Forelimb muscle (tissue), 1 donor: ENCODE measurements at places on chromosomes 3 and 15. TPM values are rescaled to one million over a fixed set of nuclear protein-coding genes. Genes with fewer than 3 reads are reported as not detected.

CHRM5 gene
- polyA plus RNA-seq = not detected

- DNase-seq = no peak
These were observed 88.0 kb upstream of the IQSEC1 start for GRCh38 chr3:13161021-13161759.

- DNase-seq = no peak
These were observed 5.3 kb upstream of the BCL6 start for GRCh38 chr3:187750513-187751123.

CCR2 gene
- polyA plus RNA-seq = 0.89 TPM

- no peak for DNase-seq
These were observed 97.1 kb upstream of the ICE2 start for GRCh38 chr15:60576044-60576443.

- no peak for DNase-seq
These were observed at the start of gene MYD88 for GRCh38 chr3:38138349-38139190. TSS of gene MYD88 (plus strand) at chr3:38138661. CDS start at chr3:38138701, 40 bp downstream.

GRM2 gene
- polyA plus RNA-seq = 0.33 TPM

- no peak for DNase-seq
These were observed 146.1 kb upstream of the LINGO1 start for GRCh38 chr15:77778802-77779201.

DNA sequence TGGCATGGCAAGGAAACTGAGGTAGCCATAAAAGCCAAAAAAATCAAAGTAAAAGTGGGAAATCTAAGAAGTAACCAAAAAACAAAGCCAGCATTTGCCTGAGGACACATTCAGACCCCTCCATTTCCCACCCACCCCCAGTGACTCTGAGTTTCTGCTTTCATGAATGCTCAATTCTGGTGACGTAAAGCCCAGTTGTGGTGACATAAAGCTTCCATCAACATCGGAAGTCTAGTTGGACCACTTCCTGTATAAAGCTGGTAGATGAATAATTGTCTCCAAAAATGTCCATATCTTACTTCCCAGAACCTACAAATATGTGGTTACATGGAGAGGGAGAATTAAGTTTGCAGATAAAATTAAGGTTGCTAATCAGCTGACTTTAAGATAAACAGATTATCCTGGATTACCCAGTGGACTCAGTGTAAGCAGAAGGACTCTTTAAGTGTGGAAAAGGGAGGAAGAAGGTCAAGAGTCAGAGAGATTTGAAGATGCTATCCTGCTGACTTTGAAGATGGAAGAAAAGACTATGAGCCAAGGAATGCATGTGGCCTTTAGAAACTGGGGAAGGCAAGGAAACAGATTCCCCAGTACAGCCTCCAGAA lies 62.0 kb upstream of the ST3GAL6 start:
- no peak for DNase-seq

GRCh38 chr3:189808246-189809007 lies 177.2 kb downstream of the TP63 start:
- DNase-seq = no peak

DNA sequence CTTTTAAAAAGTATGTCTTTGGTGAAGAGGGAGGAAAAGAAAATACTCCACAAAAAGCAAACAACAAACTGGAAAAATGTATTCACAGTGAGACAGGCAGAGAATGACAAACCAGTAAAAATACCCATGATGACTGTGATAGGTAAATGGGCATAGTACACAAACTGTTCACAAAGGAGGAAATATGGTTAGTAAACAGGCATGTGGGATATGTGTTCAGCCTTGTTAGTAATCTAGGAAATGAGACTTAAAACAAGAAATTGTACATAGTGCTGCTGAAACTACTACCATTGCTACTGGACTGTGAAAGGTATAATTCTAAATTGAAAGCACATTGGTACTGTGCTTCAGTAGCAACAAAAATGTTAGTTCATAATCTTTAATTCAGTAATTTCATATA lies 50.1 kb downstream of the UBE2E2 start:
- no peak for DNase-seq

- no peak for DNase-seq
These were observed 27.5 kb downstream of the PLSCR5 start for GRCh38 chr3:146577662-146578061.

- no peak for DNase-seq
These were observed 17.4 kb downstream of the FYCO1 start for GRCh38 chr3:45978006-45978761.

GRCh38 chr3:51778554-51778953 lies 483 bp downstream of the IQCF6 start:
- no peak for DNase-seq

DNA sequence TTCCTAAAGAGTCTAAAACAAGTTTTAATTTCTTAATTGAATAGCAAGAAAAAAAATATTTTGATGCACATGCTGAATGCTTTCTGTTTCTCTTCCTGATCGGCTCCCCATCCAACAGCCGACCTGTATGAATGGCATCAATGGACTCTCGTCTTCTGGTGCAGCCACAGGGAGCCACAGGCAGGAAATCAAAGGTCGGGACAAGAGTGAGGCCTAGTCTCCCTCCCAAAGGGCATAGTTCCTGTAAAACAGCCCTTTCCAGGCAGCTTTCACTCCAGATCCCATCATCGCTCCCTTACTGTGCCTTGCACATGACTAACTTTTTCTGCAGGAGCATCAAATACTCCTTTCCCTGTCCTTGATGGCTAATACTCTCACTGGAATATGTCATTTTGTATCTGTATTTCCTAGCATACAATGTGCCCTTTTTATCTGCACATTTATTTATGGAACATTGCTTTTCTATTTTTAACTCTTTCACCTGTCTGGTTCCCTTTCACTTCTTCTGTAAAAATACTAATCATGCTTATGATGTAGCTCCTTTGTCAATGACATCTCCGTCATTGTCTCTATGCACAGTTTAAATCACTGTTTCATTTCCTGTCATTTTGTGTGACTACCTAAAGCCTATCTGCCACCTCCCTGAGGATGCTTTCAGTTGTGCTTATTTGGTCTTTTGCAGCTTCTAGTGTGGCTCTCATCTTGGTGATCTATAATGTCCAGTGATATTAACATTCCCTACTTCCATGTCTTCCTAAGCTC lies 326.2 kb downstream of the CTNNB1 start:
- DNase-seq = no peak

INAFM2 gene
- 14.1 TPM for polyA plus RNA-seq

U2SURP gene
- polyA plus RNA-seq = 84.8 TPM

DNA sequence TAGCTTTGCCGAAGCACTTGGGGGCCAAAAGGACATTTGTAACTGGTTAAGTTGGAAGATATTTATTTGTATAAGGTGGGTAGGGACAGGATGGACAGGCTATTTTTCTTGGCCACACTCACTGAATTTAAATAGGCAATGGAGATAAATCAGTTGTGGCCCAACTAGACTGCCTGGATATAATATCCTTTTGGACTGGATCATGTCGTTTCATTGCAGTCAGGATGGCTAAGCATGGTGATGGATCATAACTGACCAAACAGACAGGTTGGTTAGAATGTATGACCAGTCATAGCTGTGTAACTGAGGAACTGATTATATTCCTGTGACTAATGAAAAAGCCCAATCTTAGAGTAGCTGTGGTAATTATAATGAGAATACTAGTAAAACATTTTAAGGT lies 284.0 kb downstream of the LPP start:
- DNase-seq = no peak

DNA sequence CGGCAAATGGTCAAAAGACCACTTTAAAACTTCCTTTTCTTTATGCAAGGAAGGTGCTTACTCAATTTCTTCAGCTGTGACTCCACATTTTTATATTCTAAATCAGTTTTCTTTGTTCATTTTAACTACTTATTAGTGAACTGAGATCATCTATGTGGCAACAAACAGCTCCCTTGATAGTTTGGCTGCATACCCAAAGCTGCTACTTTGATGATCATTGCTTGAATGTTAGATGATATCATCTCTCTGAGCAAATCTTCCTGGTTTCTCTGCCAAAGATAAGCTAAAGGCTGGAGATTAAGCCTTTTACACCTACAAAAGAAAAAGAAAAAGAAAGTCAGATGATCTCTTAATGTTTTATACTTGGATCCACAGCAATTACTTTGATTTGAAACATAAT lies 95.5 kb downstream of the DPH6 start:
- DNase-seq = no peak

- DNase-seq = no peak
These were observed 76.8 kb upstream of the HRH1 start for GRCh38 chr3:11077466-11077865.

GRCh38 chr3:57545636-57546268 lies 1.6 kb upstream of the DNAH12 start:
- DNase-seq = no peak

DNA sequence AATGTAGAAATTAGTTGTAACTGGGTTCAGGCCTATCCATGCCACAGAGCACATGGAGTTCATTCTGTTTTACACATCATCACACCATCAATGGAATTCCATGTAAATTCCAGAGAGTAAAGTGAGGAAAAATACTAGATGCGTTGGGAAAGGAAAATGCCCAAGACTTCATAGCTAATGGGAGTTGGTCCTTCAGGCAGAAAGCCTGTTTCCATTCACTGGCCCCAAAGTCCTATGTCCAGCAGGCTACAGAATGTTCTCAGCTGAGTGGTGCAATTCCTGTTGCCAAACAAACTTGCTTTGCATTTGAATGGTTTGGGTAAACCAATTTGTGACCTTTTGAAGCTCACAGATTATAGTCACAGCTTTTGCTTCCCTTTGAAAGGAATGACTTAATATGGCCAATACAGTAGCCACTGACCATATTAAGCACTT lies 164.6 kb upstream of the PFN2 start:
- no peak for DNase-seq

DNA sequence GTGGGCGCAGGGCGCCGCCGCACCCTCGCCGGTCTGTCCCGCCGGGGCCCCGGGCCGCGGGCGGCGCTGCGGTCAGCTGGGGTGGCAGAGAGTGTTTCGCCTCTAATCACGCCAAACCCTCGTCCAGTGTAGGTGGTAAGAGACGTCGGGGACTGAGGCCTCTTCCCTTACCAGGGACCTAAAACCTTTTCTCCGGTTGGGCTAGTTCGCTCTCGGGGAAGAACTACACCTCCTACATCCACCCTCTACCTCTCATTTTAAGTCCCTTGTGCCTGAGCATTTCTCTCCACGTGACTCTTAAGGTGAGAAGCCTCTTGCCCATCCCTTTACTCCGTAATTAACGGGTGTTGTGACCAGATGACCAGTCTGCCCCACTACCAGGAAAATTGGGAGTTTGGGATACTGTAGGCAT lies 520 bp downstream of the TMEM42 start:
- no peak for DNase-seq

FBXO40 gene
- 3.4 TPM for polyA plus RNA-seq

DNA sequence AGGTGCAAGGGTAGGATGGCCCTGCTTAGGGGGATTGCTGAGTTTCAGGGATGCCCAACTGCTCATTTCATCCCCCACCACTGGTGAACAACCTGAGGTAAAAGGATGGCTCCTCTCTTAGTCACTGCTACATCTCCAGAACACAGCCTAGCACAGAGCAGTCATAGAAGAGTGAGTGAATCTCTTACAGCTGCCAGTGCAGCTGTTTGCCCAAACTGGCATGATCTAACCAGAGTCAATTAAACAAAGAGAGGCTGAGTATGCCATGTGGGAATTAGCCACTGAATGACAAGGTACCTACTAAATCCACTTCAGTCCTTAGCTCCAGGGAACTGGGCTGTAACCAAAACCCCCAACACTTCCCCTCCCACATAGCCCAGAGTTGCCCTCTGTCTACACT lies 6.8 kb upstream of the NCKIPSD start:
- DNase-seq = no peak

DNA sequence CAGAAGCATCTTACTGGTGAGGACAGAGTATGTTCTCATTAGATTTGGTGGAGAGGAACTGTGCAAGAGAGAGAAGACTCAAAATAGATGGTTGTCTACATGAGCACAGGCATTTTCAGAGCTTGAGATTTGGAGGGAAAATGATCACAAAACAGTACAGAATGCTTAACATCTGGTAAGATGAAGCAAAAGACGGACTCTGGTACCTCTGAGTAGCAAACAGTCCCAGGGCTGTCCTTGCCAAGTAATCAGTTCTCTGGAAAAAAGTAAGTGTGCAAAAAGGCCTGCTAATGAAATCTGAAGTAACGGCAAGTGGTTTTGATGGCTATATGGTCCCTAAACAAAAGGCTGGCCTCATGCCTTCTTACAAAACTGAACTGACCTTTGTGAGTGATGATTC lies 414.2 kb downstream of the CNTN4 start:
- no peak for DNase-seq

GRCh38 chr3:151841801-151842200 lies 27.9 kb downstream of the AADAC start:
- no peak for DNase-seq

LSG1 gene
- 24.9 TPM for polyA plus RNA-seq

PRTG gene
- polyA plus RNA-seq = 3.2 TPM

- no peak for DNase-seq
These were observed 171.7 kb downstream of the C3orf38 start for GRCh38 chr3:88321363-88322050.

SERINC4 gene
- 0.42 TPM for polyA plus RNA-seq

- no peak for DNase-seq
These were observed 12.2 kb downstream of the ZIC1 start for GRCh38 chr3:147421184-147421912.

DISP2 gene
- 1.4 TPM for polyA plus RNA-seq

AP3B2 gene
- polyA plus RNA-seq = 0.29 TPM

DNA sequence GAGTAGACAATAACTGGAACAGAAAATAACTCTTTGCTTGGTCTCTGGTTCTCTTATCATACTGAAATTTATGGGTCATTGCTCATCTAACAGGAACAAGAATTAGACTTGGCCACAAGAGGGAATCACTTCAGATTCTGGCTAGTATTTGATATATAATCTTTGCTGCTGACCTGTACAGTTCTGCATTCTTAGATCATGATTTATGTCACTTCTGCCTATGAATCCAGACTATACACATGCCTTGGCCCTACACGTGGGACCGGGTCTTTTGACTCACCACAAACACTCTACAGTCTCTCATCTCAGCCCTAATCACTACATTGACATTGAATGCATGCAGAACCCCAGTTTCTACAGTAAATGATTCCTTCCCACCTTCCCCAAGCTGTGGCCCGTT lies 162.5 kb upstream of the SOX2 start:
- no peak for DNase-seq

GRCh38 chr15:64146885-64147681 lies 4.4 kb upstream of the SNX22 start:
- DNase-seq = no peak

- DNase-seq = no peak
These were observed 38.4 kb upstream of the GALNT15 start for GRCh38 chr3:16136055-16136454.

DNA sequence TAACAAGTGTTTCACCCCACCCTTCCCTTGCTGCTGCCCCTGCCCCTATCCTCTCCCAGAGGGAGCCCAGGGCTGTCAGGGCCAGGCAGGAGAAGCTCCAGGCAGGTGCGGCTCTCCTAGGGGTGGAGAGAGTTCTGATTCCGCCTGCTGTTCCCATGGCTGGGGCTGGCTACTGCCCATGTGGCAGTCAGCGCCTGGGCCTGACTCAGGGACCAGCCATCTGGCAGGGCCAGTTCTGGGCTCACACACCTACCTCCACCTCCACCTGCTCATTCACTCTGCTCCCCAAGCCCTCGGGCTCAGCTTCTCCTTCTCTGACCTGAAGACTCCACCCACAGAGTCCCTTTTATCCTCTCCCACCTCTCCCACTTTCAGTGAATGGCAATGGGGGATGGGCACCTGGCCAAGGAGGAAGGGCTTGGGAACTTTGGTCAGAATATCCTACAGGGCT lies 23.4 kb downstream of the AMOTL2 start:
- no peak for DNase-seq
